Fibroblast of skin of back (primary cell): ENCODE measurements at places on chromosomes 4 and X.
A peak's percentile ranks its signal among the peaks of the same experiment; 100 is the strongest.

DNA sequence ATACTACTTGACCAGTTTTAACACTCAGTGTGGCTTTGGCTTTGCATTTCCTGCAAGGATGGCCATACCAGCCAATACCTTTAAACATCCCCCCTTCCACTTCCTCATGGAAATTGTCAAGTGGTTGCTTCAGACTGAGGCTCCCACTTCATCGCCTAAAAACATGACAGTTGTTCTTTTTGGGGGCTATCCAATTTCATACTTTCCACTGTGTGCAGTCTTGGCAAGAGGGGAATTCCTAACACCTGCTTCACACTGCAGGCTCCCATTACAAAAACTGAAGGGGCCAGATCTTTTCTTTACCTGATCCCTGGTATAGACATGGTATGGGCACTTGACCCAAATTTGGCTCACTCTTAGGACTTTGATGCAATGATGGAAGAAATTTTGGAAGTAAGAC is 28.5 kb upstream of the TSR2 start:
- DNase-seq: no peak

GRCh38 chrX:155027509-155028066 is 944 bp downstream of the FUNDC2 start:
- DNase-seq: peak; percentile 45

DNA sequence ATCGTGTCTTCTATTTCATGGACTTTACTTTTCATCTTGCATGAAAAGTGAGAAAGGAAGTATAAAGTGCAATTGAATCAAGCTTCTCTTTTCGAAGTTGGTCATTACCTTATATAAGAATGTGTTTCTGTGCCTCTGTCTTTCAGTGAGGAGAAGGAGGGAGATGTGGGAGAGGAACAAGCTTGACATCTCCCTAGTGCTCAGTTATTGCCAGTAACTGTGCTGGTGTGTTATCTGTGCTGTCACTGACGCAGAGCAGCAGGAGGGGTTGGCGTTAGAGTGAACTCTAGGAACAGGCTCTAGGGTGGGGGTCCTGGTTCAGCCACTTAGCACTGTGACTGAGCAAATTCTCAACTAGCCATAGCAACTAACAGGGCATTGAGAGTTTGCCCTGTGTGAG is 34.0 kb upstream of the TBC1D9 start:
- no peak for DNase-seq

GRCh38 chr4:3384771-3385710 is 56.7 kb upstream of the HGFAC start:
- no peak for DNase-seq

DNA sequence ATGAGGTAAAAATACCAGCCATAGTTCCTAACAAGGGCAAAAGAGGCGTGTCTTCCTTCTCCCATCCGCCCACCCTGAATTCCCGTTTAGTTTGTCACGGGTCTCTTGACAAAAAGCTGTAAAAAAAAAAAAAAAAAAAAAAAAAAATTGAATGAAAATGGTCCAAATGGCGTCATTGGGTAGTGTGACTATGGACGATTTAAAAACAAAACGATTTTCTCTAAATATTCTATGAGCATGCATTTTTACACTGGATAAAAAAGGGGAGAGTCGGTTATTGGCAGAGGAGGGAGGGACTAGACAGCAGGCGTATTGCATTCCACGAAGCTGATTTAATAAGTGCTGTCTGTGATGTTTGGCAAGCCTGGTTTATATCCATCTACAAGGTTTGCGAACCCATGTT is at the start of gene FAM133A:
FAM133A (plus strand) TSS at position 338 of the 403 bp plus-strand sequence. CDS start 35,214 bp downstream, outside the sequence.
- DNase-seq: peak; percentile 64

GRCh38 chr4:16199093-16199492 is 27.2 kb downstream of the TAPT1 start:
- peak; percentile 26 for DNase-seq

DNA sequence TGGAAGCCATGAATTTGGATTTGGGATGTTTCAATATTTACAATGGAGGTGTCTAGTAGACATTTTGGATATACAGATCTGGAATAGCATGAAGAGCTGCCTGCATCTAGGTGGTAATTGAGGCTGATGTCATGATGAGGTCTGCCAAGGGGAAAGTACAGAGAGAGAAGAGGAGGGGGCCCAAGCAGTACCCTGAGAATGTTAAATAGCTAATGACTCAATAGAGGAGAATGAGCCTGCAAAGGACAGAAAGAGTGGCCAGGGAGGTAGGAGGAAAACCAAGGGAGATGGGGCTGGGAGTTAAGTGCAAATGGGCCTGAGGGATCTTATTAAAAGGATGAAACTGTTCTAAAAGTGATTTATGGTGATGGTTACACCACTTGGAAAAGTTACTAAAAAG is 182.2 kb upstream of the KIT start:
- peak; percentile 52 for DNase-seq

GRCh38 chrX:133482056-133482952 is 67.0 kb upstream of the GPC4 start:
- peak; percentile 50 for DNase-seq

- DNase-seq: no peak
These were observed 184.7 kb downstream of the KCNIP4 start for GRCh38 chr4:21763855-21764254.

- peak; percentile 46 for DNase-seq
These were observed 69.0 kb downstream of the MRPL1 start for GRCh38 chr4:77931452-77932135.

GRCh38 chr4:142155347-142155746 is 519.0 kb downstream of the IL15 start:
- DNase-seq: no peak

DNA sequence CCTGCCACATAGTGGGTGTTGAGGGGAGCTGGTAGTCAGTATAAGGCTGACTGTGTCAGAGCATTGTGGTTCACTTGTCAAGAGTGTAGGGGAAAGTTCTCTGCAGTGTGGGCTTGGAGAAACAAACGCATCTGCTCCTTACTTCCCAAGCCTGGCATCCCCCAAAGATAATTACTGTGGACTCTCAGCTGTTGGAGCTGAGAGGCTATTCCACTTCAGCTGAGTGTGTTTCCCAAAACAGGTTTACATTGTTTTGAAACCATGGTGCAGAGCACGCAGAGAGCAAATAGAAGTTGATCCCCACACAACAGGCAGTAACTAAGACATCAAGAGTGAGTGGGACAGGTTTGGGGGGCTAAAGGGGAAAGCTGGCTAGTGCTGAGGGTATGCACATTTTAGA is 181.0 kb upstream of the EOLA2 start:
- no peak for DNase-seq

GRCh38 chrX:114611018-114611619 is 27.2 kb downstream of the HTR2C start:
- peak; percentile 27 for DNase-seq

DNA sequence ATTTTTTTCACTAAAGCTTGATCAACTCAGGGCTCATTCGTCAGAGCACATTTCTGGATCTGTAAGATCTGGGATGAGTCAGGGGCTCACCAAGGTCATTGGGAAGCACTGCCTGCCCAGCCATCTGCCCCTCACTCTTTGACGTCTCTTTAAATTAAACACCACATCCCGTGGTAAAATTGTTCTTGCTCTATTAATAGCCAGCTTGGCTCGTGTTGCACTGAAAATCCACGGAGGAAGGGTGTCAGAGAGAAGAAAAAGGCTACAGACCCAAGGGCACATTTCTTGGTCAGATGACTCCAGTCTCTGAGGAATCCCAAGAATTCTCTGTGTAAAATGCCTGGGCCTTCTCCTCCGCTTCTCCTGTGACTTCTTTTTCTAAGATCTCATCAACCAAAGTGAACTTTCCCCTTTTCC is 45.7 kb upstream of the GATB start:
- DNase-seq: peak; percentile 75

GRCh38 chr4:163544407-163545038 is 50.0 kb downstream of the TMA16 start:
- DNase-seq: peak; percentile 54

DNA sequence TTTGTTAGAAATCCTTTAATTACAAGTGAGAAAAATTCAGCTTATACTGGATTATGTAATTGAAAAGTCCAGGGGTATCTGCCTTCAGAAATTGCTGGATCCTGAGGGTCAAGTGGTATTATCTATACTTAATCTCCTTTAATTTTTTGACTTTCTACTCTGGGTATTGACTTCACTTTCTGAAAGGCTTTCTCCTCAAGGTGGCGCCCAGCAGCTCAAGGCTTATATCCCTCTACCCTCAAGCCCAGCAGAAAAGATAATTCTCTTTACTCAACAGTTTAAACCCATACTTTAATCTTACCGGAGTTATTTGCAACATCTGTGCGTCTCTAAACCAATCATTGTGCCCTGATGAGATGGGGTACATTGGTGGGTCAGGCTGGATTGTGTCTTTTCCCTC is 129.5 kb downstream of the LARP7 start:
- DNase-seq: peak; percentile 27

DNA sequence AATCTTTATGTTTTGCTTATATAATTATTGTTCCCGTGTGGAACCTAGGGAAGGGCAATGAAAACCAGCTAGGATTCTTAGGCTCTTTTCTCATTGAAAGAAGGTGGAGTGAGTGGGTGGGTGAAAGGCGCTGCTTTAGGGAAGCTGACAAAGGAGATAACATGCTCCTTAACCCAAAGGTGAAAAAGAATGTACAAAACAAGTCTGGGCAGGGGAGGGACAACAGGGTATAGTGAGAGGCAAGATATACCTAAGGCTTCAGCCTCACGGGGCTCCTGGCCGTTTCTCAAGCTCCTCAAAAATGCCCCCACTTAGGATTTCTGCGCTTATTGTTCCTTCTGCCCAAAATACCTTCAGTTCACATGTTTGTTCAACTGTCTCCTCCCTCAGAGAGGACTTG is 1.8 kb downstream of the SH2D1A start:
- DNase-seq: no peak

DNA sequence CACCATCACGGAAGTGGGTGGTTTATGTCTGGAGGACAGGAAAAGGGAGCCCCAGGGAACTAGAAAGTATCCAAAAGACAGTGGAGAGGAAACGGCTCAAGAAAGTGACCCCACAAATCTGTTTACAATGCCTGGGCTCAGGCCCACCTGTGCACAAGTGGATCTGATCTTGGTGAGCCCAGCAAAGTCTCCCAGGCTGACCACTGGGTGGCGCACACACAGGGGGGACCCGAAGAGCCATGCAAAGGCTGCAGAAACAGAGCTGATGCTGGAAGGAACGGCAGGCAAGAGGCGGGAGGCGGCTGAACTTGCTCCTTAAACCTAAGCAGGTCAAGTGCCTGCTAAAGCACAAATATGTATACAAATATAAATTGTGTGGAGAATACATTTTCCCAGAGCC is 9.6 kb downstream of the HAUS7 start:
- peak; percentile 36 for DNase-seq

DNA sequence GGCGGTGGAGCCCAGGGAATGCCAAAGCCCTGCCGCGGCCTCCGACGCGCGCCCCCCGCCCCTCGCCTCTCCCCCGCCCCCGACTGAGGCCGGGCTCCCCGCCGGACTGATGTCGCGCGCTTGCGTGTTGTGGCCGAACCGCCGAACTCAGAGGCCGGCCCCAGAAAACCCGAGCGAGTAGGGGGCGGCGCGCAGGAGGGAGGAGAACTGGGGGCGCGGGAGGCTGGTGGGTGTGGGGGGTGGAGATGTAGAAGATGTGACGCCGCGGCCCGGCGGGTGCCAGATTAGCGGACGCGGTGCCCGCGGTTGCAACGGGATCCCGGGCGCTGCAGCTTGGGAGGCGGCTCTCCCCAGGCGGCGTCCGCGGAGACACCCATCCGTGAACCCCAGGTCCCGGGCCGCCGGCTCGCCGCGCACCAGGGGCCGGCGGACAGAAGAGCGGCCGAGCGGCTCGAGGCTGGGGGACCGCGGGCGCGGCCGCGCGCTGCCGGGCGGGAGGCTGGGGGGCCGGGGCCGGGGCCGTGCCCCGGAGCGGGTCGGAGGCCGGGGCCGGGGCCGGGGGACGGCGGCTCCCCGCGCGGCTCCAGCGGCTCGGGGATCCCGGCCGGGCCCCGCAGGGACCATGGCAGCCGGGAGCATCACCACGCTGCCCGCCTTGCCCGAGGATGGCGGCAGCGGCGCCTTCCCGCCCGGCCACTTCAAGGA is at the start of gene FGF2:
FGF2 (plus strand) TSS at position 279 of the 705 bp plus-strand sequence; CDS start at position 623, 344 bp downstream.
- DNase-seq: peak; percentile 69

- peak; percentile 28 for DNase-seq
These were observed 175.2 kb downstream of the ADGRL3 start for GRCh38 chr4:61375301-61375700.

GRCh38 chrX:42602136-42602535 is 175.8 kb downstream of the PPP1R2C start:
- peak; percentile 5 for DNase-seq

GRCh38 chr4:157290622-157291021 is 70.1 kb downstream of the GRIA2 start:
- no peak for DNase-seq

DNA sequence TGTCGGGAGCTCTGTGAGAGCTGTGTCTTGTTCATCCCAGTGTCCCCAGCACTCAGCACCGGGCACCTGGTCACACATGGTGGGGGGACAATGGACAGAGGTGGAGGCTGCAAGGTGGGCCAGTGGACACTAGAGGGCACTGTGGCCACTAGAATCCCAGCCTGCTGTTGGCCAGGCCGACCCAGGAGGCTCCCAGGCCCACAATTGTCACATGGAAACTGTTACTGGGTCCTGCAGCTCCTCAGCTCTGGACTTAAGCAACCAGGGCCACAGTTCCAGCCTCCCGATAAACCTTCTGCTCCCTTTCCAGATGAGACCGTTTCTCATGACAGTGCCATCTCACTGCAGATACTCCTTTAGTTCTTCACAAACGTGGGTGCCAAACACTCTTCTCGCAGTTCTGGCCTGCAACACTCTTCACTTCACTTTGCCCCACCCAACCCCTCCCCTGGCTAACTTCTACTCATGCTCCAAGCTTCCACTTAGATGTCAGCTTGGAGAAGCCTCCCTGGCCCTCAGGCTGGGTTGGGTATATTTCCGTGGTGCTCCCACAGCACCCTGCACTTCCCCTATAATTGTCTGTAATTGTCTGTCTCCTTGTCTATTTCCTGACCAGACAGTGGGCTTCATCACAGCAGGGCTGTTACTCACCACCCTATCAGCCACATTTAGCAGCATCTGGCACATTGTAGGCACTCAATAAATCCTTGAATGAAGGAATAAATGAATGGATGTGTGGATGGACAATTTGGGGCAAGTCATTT is 3.5 kb upstream of the IQSEC2 start:
- DNase-seq: peak; percentile 34

DNA sequence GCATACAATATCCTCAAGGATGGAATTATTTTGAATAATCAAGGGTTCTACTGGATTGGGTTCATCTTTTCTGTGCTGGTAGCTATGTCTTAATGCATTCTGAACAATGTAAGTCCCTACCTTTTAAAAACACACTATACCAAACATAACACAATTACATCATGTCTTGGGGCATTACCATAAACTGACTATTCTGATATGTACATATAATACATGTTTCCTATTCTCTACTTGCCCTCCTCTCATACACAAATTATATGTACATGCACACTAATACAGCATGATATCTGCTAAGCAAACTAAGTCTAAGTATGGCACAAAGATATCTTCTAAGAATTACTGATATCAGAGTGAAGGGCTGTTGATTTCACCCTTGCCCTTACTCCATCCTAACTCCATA is 147.1 kb downstream of the PRDM5 start:
- DNase-seq: no peak
